Stimulated activated naive B cell treated with anti-CD40 and anti-IgM and Interleukin-4, amounts not matched to agents 10 μg/mL and 1 μg/mL and 100 μg/mL, for 72 hours (primary cell): ENCODE measurements at places on chromosomes 4 and X.
A peak's percentile ranks its signal among the peaks of the same experiment; 100 is the strongest.

DNA sequence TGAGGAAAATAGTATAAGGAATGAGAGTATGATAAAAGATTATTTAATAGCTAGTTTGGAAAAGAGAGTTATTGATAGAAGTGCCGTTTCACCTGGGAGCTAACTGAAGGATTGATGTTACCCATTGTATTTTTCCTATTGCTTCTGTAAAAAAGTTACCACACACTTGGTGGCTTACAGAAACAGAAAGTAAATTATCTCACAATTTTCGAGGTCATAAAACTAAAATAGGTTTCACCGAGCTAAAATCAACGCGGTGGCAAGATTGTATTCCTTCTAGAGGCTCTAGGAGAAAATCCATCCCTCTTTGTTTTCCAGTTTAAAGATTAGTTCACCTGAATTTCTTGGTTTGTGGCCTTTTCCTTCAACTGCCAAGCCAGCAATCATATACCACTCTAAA lies 11.1 kb upstream of the TRAM1L1 start:
- DNase-seq: no peak

GRCh38 chrX:39985551-39985950 lies 112.2 kb downstream of the BCOR start:
- DNase-seq: no peak

- DNase-seq: no peak
These were observed 202.1 kb downstream of the OR13H1 start for GRCh38 chrX:131745942-131746489.

- peak; percentile 72 for DNase-seq
These were observed at the start of gene LSM6 for GRCh38 chr4:146175541-146176453. Gene LSM6 (plus strand): TSS chr4:146175718. CDS start chr4:146182922, 7,204 bp downstream.

GRCh38 chr4:1381944-1382541 lies 24.2 kb downstream of the NKX1-1 start:
- no peak for DNase-seq

- no peak for DNase-seq
These were observed 31.6 kb upstream of the TMEM150C start for GRCh38 chr4:82593411-82593810.

GRCh38 chr4:146338512-146338911 lies 124.2 kb downstream of the REELD1 start:
- no peak for DNase-seq

DNA sequence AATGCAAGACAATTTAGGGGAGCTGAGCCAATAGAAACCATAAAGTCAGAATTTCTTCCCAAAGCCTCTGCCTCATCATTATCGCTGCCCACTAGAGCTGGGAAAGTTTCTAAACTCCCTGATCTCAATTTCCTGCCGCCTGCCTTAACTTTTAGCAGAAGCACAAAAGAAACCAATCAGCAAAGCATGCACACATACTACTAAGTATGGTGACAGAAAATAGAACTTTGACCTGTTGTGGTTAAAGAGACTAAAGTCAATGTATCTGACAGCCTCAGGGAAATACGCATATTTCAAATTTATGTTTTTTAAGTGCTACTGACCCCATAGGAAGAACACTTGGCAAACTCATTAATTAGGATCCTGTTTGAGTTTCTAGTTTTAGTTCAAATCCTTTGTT lies 10.1 kb downstream of the STK26 start:
- no peak for DNase-seq

GRCh38 chrX:10984213-10984612 lies 126.9 kb upstream of the HCCS start:
- no peak for DNase-seq

GRCh38 chr4:177528620-177529019 lies 86.4 kb upstream of the AGA start:
- no peak for DNase-seq

DNA sequence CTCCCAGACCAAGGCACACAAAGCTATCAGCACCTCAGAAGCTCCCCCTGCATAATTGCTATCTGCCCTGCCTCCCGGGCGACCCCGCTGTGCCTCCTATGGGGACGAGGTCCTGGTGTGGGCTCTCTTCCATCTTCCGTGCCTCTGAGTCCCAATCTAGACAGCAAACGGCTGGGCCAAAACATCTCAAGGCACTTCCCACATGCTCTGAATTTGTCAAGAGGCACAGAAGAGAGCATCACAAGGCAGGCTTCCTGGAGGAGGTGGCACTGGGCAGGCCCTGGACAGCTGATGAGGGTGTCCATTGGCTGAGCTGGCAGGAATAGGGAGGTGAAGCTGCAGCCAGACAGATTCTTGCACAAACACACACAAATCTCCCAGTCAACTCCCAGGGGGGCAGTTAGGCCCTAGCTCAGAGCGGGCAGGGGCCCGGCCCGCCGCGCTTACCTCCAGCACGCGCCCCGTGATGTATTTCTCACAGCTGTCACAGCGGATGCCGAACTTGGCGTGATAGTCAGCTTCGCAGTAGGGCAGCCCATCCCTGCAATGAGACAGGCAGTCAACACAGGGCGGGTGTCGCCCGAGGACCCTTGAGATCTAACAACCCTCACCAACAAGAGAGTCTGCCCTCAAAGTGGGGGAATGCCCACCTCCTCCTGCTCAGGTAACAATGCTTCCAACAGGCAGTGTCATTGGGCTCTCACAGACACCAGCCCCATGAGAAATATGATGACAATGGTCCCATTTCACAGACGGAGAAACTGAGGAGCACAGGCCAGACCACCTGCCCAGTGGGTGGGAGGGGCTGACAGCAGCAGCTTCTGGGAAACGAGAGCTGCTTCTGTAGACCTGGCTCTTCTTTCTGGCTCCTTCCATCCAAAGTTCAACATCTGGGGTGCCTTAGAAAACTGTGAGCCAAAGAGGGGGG lies 81.2 kb downstream of the ABLIM2 start:
- no peak for DNase-seq

GRCh38 chr4:165872461-165873297 lies at the start of gene TLL1:
Gene TLL1 (plus strand): TSS chr4:165873237. CDS start chr4:165873905, 668 bp downstream.
- DNase-seq: no peak

- DNase-seq: no peak
These were observed 754.3 kb upstream of the MAGEB2 start for GRCh38 chrX:29461039-29461438.

GRCh38 chrX:2540426-2540947 lies 39.7 kb upstream of the DHRSX start:
- no peak for DNase-seq

GRCh38 chrX:1535241-1536041 lies 1.5 kb downstream of the P2RY8 start:
- DNase-seq: peak; percentile 85
